ENCODE measurements at places on chromosomes 7 and 10.

- no peak for DNase-seq
Observed at GRCh38 chr10:15796762-15797161, 63.5 kb downstream of the MINDY3 start.

DNA sequence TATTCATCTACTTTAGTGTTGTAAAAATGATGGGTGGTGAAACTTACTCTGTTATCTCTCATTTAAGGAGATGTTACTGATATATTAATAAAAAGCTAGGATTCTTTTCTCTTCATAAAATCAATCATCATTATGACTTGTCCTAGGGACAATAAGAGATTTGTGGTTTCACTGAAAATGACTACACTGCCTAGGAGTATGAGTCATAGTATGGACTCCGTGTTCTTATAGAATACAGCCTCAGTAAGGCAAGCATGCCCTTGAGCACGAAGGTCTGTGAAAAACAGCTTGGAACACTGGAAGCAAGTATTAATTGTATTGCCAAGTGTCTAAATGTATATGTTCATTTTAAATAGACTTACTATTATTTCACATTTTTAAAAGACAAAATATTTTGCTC lies 749.2 kb upstream of the PCDH15 start:
- DNase-seq, result peak; percentile 7

GRCh38 chr7:1140476-1141104 lies 19.4 kb downstream of the ZFAND2A start:
- no peak for DNase-seq

DNA sequence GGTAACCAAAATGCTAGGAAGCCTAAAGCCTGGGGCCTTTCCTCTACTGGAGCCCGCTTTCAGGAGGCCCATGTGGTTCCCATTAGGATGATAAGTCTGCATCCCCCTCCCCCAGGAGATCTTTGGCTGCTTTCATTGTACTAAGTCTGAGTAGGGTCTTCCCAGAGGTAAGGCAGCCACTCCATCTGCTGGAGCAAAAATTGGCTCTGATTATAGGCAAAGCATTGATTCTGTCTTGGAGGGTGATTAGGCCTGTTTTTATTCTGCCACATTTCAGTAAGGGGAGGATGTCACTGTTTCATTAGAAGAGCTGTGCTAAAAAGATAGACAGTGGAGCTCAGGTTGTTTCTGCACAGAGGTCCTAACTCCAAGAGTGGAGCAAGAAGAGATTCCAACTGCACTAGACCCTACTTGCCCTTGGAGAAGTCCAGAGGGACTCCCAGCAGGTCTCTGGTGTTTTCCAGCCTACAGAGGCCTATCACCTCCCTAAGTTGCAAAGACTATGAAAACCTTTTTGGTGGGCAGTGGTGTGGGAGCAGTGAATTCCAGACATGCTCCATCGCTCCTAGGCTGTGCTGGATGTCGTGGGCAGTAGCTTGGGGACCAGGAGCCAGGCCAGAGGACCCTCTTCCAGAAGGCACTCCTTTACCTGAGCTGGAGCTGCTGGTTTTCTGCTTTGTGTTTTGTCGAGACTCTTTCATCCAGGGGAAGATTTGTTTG lies 7.1 kb upstream of the HOXA2 start:
- DNase-seq, result no peak

- DNase-seq, result no peak
Observed at GRCh38 chr7:149191851-149192250, 3.5 kb upstream of the ZNF282 start.

GRCh38 chr7:106354822-106355221 lies 70.0 kb upstream of the NAMPT start:
- no peak for DNase-seq

- no peak for DNase-seq
Observed at GRCh38 chr7:27121684-27122076, 8.9 kb downstream of the HOXA4 start.

GRCh38 chr10:15518250-15518649 lies 147.2 kb upstream of the FAM171A1 start:
- DNase-seq, result no peak

DNA sequence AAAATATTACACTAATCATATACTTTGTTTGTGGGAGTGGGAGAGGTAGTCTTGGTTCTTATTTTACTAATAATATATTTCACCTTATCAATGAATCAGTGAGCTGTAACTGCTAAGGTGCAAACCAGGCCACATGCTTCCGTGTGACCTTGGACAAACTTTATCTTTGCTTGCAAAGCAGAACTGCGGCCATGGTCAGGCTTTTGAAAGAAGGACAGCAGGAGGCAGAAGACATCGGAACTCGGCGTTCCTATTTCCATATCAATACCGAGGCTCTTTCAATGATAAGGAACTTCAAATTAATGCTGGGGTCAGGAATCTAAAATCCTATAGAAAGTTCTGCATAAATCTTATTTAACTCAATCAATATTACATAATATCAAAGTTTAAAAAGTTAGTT lies 491.9 kb upstream of the PFKP start:
- DNase-seq, result no peak

DNA sequence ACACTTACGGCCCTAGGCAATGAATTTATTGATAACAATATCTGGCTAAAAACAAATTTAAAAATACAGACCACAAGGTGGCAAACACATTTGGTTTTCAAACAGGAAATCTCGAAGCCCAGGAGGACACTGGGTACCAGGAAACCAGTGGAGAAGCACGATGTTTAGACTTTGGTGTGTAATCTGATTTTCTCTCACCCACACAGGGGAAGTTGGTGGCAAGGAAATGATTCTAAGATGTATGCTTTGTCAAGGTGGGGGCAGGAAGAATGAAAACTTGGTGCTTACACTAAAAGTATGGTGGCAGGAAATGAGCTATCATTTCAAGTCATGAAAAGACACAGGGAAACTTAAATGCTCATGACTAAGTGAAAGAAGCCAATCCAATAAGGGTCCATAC lies 113.2 kb upstream of the ANKRD1 start:
- DNase-seq, result no peak

GRCh38 chr7:5543361-5543760 lies 119.7 kb upstream of the TNRC18 start:
- DNase-seq, result no peak

DNA sequence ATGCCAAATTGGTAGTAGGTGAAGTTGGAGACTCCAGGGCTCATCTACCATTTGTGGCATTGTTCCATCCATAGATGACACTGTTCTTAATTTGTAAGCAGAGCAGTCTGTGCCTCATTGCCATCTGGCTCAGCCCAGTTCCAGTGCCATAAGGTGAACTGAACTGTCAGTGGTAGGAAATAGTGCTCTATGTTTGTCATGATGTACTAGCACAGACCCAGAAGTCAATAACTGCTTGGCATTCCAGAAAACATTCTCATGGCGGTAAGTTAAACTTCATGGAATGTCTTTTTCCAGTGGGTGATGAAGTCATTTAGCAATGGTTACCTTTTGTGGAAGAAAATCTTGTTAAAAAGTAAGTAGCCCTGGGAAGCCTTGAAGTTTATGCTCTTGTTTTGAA lies 302.7 kb downstream of the SUGCT start:
- peak; percentile 100 for DNase-seq

- DNase-seq, result no peak
Observed at GRCh38 chr10:97593421-97593820, 3.9 kb downstream of the C10orf62 start.

- DNase-seq, result no peak
Observed at GRCh38 chr10:100882671-100883311, 30.0 kb upstream of the SLF2 start.

GRCh38 chr10:62826273-62826672 lies 10.1 kb upstream of the EGR2 start:
- DNase-seq, result no peak

DNA sequence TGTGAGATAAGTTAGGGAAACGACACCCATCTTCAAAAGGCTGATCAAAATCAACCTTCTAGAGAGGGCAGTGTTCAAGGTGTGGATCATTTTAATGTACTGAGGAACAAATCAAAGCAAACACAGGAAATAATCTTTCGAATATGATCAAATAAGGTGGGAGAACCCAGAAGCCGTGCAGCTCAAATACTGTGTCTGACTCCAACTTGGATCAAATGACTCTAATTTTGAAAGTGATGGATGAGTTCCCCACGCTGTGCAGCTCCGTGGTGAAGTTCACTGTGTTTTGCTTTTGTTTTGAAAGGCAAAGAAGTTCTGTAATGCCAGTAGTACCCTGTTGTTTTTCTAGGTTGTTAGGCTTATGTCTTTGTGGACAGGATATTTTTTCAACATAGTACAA lies 250.9 kb downstream of the SFMBT2 start:
- DNase-seq, result no peak

- DNase-seq, result no peak
Observed at GRCh38 chr10:15364001-15364400, 7.1 kb downstream of the FAM171A1 start.

DNA sequence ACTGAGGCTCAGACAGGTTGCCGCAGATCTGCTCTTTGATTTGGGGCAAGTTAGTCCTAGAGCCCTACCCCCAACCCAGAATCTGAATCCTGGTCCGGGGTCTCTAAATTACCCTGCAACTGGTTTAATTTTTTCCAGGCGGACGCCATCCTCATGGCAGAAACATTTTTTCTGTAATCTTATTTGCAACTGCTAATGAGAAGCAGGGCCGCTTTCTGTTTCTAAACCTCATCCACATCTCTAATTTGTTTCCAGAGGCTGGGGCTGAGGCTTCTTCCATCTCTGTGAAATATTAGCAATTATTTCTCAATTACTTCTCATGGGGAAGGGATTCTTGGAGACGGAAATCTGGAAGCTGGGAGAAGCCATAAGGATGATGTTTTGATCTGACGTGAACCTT lies 261.6 kb downstream of the RPS24 start:
- DNase-seq, result no peak

DNA sequence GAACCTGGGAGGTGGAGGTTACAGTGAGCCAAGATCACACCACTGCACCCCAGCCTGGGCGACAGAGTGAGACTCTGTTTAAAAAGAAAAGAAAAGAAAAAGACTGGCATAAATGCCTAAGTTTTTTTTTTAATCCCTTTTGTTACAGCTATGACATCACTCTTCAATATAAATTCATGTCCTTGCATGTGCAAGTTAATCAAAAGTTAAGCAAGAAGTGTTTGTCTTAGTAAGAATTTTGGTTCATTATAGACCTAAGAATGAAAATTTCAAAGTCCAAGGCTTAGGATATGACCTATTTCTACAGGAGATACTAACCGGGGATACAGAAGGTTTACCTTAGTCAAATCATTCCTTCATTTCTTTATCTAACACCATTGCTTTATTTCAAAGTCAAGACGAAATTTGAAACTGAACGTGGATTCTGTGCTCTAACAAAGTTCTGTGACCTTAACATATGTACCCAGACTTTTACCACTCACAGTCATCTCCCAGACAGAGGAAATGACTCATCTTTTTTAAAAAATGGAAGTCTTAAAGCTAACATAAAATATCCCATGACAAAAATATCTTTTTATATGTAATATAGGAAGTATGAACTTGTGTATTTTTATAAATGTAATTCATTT lies 29.3 kb upstream of the ITGB8 start:
- DNase-seq, result no peak

DNA sequence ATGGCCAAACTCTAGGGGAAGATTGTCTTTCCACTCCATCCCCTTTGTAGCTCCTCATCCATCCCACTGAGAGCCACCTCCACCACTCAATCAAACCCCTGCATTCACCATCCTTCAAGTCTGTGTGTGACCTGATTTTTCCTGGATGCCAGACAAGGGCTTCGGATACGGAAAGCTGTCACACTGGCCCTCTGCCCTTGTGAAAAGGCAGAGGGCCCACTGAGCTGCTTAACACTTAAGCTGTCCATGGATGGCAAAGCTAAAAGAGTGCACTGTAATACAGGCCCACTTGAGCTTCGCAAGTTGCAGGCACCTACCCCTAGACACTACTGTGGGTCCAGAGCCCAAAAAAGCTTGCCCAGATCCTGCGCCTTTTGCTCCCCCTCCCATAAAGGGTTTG lies 237.2 kb downstream of the MAGI2 start:
- DNase-seq, result no peak

GRCh38 chr7:121235201-121235600 lies 93.6 kb upstream of the WNT16 start:
- DNase-seq, result no peak

DNA sequence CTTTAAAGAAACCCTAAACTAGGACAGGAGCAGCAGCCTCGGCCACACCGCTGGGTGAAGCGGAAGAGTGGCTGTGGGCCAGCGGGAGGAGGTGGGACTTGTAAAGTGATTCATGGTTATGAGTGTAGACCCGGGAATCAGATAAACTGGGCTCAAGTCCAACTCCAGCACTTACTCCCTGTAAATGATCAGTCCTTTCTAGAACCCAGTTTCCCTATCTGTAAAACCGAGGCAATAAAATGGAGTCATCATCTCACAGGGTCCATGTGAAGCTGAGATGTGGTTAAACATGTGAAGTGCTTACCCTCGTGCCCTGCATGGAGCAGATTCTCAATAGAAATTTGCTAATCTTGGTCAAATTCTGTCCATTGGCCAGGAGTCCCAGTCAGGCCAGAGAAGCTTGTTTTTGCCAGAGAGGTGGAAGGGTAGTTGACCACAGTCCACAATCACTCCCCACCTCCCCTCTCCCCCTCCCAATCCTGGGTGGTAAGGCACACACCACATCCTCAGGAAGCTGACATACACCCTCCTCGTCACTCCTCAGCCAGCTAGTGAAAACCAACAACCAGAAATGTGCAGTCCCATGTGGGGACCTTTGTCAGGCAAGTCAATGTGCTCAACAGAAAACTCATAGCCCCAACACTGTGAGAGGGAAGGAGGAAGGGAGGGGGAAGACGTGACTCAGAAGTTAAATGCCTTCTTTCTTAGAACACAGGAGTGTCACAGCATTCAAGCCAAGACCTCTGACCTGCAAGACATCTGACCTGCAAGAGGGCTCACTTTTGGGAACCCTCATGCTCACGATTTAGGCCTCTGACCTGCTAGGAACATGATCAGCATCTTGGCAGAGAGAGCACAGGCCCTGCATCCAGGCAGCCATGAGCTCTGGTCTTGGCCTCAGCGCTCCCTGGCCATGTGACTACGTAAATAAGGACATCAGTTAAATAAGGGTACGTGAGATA lies 145.1 kb downstream of the PLXNA4 start:
- peak; percentile 71 for DNase-seq

DNA sequence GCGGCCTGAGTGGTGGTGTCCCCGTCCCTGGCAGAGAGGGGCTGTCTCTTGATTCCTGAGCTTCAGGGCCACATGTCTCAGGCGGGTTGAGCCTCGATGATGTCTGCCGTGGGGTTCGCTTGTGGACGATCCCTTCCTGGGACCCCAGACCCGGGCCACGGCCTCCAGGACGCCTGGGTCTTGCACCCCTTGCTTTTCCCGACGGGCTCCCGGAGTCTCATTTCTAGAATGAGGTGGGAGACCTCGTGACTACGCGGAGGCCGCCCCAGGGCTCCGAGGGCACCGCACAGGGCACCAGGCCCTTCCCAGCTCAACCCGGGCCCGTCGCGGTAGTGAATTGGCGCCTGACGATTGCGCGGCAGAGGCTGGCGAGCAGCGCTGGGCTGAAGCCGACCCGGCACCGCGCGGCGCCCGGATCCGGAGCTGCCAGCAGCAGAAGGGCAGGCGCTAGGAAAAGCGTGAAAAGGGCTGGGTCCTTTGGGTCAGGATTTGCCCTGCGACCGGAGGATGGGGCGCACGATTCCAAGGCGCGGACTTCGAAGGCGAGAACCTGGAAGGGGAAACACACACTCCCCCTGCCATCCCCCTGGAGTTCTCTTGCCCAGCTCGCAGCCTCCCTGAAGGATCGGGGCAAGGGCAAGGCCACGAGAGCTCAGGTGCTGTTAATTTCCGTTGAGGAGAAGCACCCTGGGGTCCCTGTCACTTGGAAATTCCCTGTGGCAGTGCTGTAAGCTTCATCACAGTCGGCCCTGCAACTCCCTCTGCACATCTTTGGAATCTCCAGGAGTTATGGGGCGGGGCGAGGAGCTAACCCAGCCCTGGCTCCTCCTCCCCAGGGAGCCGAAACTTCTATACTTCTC lies 15.5 kb downstream of the TLX1 start:
- DNase-seq, result no peak

GRCh38 chr7:149317986-149318672 lies 56.1 kb downstream of the ZNF783 start:
- DNase-seq, result no peak
